ENCODE measurements at places on chromosomes 1 and 21.

GRCh38 chr1:65491472-65491871 lies 71.0 kb downstream of the LEPR start:
- no peak for DNase-seq

DNA sequence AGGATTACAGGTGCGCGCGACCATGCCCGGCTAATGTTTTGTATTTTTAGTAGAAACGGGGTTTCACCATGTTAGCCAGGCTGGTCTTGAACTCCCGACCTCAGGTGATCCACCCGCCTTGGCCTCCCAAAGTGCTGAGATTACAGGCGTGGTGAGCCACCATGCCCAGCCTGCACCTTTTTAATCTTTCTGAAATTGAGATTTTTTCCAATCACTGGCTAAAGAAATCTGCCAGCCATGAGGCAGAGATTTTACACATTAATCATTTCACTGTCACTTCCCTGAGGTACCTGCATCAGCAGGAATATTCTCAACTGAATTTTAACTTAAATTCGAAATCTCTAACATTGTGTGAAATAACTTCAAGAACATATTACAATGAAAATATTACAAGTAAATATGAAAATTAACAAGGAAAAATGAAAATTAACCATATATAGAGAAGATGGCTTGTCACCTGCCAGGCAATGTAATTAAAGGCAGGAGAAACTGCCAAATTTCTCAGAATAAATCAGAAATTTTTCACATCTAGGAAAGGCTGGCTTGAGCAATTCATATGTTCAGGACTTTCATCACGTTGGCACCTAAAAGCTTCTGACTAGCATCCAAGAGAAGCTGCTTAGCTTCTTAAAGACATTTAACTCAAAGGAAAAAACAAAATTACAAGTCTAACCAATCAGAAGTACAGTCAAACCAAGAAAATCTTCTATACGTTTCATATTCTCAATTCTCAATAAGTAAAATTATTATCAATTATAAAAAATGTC lies 5.9 kb downstream of the ANKRD13C start:
- DNase-seq = no peak

GRCh38 chr1:93779540-93780165 lies 98.0 kb upstream of the BCAR3 start:
- DNase-seq = no peak

DNA sequence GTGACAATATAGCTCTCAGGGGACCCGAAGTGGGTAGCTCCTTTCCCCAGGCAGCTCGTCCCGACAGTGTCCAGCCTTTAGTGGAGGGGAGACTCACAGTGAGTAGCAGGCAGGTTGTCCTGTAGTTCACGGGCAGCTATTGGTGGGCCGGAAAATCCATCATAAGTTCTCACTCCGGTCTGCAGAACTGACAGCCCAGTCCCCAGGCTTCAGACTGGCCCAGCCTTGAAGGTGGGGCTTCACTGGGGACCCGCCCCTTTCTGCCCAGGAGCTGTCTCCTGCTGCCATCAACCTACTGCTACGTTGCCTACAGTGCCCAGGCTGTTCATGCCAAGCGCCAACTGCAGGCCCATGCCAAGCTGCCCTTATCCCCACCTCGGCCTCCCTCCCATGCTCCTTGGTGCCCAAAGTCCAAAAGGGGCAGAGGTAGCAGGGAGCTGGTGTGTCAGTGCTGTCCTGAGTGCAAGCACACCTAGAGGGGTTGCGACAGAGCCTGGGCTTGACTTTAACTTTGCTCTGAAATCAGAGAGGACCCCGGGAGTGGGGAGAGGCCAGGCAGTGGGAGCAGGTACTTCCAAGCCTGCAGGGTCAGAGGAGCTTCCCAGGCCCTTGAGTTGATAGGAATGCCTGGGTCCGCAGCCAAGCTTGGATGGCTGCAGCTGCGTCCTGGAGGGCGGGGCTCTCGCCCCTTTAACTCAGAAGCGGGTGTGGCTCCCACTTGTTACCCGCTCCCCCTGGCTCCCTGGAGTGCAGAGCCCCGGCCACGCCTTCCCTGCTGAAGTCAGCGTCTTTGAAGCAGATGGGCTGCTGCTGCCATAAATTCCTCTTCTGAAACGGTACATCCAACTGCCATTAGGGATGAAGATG lies 1144.3 kb upstream of the NCAM2 start:
- no peak for DNase-seq

- no peak for DNase-seq
Measured at GRCh38 chr1:230376296-230376695, 49.8 kb downstream of the PGBD5 start.

DNA sequence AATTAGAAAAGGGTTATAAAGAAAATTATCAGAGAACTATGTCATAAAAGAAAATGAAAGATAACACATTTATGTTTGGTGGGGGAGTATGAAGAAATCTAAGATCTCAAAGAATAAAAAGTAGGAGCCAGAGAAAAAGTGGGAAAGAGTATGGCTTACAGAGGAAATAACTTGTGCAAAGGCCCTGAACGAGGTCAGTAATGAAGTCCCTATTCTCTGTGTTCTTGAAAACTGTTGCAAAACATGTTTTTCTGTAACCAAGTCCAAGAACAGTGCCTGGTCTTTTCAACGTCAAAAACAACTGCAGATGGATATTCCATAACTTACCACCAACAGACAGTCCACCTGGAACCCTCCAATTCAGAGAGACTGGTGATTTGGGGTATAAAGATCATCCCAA lies 188.1 kb downstream of the NEGR1 start:
- DNase-seq = no peak

GRCh38 chr1:212970085-212970484 lies 19.7 kb downstream of the VASH2 start:
- DNase-seq = no peak

DNA sequence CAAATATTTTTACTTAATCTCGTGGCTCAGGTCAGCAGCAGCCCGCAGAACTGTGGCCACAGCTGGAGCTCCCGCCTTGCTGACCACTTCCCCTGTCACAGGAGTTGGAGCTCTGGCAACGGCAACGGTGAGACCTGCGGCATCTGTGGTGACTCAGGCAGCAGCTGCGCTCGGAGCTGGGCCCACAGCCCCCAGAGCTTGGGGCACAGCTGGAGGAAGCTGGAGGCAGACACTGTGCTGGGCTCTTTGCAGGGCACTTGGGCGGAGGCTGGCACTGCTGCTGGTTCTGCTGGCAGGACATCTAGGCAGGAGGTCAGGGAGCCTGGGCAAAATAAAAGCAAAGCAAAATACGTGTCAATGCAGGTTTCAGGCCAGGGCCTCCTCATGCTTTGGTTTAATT lies at the start of gene LCE3A:
Gene LCE3A (minus strand): TSS at position 301 of the 400 bp plus-strand sequence. CDS start 0 bp downstream, at position 301.
- DNase-seq = no peak

DNA sequence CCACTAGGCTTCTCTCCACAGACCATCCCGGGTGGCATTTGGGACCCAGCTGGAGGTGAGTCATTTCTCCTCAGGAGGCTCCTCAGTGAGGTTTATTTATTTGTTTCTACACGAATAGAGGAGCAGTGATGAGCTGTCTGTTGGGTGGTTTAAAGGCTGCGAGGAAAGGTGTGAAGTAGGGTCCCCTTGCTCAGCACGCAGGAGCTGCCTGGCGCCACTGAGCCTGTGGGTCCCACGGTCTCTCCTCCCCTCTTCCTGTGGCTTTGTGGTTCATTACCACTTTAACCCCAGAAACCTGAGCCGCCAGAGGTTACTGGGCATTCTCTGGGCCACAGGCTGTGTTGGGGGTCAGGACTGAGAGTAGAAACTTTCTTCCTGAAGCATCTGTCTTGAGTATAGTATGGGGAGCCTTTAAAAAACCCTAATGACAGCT lies 39.9 kb downstream of the IL6R start:
- no peak for DNase-seq

- DNase-seq = no peak
Measured at GRCh38 chr21:45175326-45176095, 101.1 kb downstream of the ADARB1 start.

- DNase-seq = no peak
Measured at GRCh38 chr1:24986372-24986965, 56.4 kb upstream of the RUNX3 start.

- DNase-seq = no peak
Measured at GRCh38 chr1:16115468-16115983, 40.3 kb downstream of the EPHA2 start.

GRCh38 chr1:246280551-246280950 lies 226.5 kb downstream of the SMYD3 start:
- DNase-seq = no peak

DNA sequence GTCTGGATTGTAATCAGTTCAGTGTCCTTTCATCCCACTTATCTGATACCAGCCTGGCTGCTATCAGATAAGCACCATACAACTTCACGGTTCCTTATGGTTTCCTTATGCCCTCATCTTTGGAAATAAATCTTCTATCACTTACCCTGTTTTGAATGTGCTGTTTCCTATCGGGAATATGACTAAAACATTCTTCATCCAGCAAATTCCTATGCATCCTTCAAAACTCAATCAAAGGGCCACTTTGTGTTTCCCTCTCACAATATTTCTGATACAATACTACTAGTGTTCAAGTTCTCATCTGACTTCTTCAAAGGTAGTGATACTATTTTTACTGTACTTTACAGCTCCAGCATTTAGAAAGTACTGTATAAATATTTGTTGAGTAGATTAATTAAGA lies 513.2 kb downstream of the OMA1 start:
- DNase-seq = no peak

DNA sequence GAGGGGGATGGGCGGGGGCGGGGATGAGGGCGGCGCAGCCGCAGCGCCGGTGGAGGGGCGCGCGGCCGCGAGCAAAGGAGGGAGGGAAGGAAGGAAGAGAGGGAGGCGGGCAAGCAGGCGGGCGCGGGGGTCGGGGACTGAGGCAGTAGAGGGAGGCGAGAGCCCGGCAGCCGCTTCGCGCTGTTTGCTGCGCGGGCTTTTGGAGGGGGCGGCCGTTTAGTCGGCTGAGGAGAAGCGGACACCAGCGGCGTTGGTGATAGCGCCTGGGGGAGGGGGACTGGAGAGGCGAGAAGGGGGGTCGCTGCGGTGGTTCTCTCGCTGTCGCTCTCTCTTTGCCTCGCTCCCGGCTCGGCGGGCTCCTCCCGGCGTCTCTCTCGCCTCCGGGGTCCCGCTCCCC lies at the start of gene HS2ST1:
Gene HS2ST1 (plus strand): TSS at position 35 of the 397 bp plus-strand sequence.
- DNase-seq = no peak

DNA sequence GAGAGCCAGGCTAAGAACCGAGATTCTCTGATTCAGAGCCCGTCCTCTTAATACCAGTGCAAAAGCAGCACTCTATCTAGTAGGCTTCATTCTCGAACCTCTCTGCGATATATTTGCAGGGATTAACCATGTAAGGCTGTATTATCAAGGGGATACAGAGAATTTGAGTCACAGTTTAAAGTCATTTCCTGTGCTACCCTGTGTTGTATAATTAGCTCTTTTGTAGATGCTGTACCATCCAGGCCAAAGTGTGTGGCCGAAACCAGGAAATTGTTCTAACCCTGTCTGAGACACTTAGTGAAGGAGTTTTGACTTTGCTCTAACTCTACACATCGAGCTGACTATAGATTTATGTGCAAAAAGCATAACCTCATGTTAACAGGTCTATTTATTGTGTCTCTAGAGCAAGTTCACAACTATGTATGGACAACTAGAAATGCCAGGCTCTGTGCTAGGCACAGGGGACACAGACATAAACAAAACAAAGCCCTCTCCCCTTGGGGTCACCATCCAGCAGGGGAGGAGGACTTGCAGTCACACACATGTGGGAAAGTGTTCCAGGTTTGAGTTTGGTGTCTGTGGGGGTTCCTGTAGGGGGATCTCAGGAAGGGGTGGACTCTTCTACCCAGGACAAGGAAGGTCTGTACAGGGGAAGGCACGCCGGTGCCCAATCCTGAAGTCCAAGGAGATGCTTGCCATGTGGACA lies 182.2 kb downstream of the DHRS3 start:
- peak; percentile 27 for DNase-seq

DNA sequence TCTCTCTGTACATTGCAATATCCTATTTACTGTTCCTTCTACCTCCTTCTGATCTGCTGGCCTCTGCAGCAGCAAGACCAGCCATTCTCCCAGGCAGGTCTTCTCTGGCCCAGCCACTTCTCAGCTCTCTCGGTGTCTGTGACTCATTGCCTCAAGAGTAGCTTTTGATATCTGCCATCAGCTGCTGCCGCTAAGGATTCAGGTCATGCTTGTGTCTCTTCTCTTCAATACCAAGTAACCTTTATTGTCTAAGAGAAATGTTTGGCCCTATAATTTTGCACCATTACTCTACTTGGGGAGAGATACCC lies 101.8 kb downstream of the TMEM53 start:
- DNase-seq = no peak

- DNase-seq = no peak
Measured at GRCh38 chr1:2228157-2228594, at the start of gene SKI. TSS of gene SKI (plus strand) at chr1:2228319. CDS start at chr1:2228767, 448 bp downstream.

GRCh38 chr21:44697811-44698734 lies 1.1 kb downstream of the KRTAP10-12 start:
- no peak for DNase-seq

DNA sequence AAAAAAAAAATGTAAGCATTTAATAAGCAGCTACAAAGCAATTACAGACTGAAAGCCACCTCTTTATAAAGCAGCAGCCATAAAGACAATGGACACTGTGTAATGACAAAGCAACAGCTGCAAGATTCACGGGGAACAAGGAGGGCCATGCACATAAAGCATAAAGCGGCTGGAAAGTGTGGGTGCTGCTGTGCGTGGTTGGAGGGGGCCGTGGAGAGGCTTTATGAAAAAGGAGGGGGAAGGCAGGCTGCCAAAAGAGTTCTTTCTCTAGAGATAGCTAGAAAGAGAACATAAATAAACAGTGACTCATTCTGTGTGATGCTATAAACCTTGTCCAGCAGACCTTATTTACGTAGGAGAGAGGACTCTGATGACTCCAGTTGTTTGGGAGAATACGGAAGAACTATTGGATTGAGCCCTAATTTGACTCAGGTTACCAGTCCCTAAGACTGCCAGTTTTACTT lies 49.3 kb downstream of the ADAMTS1 start:
- no peak for DNase-seq

DNA sequence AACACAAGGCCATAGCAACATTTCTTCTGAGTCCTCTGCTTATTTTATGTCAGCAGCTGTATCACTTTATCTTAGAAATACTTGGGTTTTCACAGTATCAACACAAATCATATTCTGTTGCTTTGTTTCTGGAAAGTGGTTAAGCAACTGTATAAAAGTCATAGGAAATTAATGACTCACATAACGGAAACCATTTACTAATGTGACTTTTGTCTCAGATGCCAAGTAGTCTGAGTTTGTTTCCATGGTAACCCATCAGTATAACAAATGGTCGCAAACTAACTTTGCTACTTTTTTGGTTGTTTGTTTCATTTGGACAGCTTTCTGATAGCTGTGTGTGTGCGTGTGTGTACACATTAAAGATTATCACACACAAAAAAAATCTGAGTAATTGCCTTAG lies 31.1 kb downstream of the EEIG2 start:
- DNase-seq = no peak

DNA sequence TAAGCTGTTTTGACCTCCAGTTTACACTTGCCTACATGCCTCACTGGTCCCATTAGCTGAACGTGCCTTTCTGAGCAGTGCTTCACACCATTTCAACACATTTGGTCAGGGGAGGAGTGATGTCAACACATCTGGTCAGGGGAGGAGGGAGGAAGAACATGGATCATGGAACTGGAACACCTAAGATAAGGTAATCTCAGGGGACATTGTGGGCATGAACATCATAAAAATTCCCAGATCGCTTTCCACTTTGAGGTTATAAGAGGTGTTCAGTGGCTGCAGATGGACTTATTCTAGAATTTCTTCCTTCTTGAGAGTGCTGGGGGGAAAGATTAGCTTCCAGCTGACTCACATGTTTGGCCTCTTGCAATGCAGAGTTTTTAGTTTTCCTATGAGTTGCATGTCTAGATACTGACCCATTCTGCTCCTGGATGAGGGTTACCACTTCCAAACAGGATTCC lies 2.0 kb downstream of the QSOX1 start:
- DNase-seq = no peak
